ENCODE measurements at places on chromosomes 13 and 19. TPM values are rescaled to one million over a fixed set of nuclear protein-coding genes. Genes with fewer than 3 reads are reported as not detected.

TEX26 gene
- not detected for total RNA-seq

ZNF829 gene
- 0.86 TPM for total RNA-seq

KLK1 gene
- not detected for total RNA-seq

TMPRSS9 gene
- total RNA-seq = 2.5 TPM

ADPRHL1 gene
- total RNA-seq = 0.40 TPM

AZU1 gene
- not detected for total RNA-seq

CCDC194 gene
- total RNA-seq = not detected

TFDP1 gene
- total RNA-seq = 84.2 TPM

ZNF221 gene
- 3.4 TPM for total RNA-seq

IQCN gene
- 0.04 TPM for total RNA-seq

ETV2 gene
- 0.20 TPM for total RNA-seq

- no peak overlapping the region for H3K4me3 ChIP-seq
- H3K27me3 ChIP-seq = no peaks in the 10 kb centered on the region
- peak; percentile 44 for DNase-seq
- H3K4me1 ChIP-seq = no peaks in the 10 kb centered on the region
- H3K36me3 ChIP-seq = no peaks in the 10 kb centered on the region
- no peak overlapping the region for H3K27ac ChIP-seq
These were observed 548.2 kb downstream of the GPC5 start for GRCh38 chr13:91946498-91947070.

DNA sequence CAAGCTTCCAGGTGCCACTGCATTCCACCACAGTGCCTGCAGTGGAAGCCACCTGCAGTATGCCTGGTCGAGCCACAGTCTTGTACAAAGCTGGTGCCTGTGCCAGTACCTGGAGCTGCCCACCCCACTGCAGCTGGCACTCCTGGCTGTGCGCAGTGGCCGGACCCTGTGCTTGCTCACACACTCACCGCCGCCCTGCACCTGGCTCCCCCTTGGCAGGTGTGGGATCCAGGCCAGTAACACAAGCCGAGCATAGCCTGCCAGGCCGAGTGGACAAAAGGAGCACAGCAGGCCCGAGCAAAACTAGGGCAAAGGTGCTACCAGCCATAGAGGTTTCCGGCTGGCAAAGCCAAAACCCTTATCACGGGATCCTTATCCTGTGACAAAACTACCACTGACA lies 18.5 kb downstream of the UGGT2 start:
- no peaks in the 10 kb centered on the region for H3K4me1 ChIP-seq
- 0 out of 3 replicates have a peak, but pooled peaks cover 2% of the 10 kb centered on the region for H3K36me3 ChIP-seq
- no peak overlapping the region for H3K4me3 ChIP-seq
- no peaks in the 10 kb centered on the region for H3K27me3 ChIP-seq
- H3K27ac ChIP-seq = no peak overlapping the region

- H3K27me3 ChIP-seq = no peaks in the 10 kb centered on the region
- H3K4me3 ChIP-seq = no peak overlapping the region
- no peaks in the 10 kb centered on the region for H3K4me1 ChIP-seq
- DNase-seq = no peak
- no peak overlapping the region for H3K27ac ChIP-seq
- no peaks in the 10 kb centered on the region for H3K36me3 ChIP-seq
These were observed 91.0 kb downstream of the NHLRC3 start for GRCh38 chr13:39129213-39129612.

GRCh38 chr13:68368922-68369321 lies 1138.8 kb upstream of the PCDH9 start:
- peaks cover 22% of the 10 kb centered on the region for H3K4me1 ChIP-seq
- H3K4me3 ChIP-seq = no peak overlapping the region
- no peaks in the 10 kb centered on the region for H3K36me3 ChIP-seq
- no peaks in the 10 kb centered on the region for H3K27me3 ChIP-seq
- DNase-seq = no peak
- no peak overlapping the region for H3K27ac ChIP-seq

DNA sequence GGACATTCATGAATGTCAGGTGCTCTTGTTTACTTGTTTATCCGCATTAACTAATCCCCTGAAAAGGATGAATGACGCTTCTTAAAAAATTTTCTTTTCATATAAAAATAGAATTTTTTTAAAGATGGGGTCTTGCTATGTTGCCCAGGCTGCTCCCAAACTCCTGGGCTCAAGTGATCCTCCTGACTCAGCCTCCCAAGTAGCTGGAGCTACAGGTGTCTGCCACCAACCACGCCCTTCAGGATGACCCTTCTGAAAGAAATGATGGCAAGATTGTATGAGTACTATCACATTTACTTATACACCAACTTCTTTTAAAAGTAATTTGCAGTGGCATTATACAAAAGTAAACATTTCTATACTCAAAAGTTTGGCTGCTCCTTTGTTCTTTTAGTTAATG lies 6.2 kb upstream of the EBPL start:
- H3K4me1 ChIP-seq = no peaks in the 10 kb centered on the region
- peaks cover 3% of the 10 kb centered on the region for H3K36me3 ChIP-seq
- H3K27me3 ChIP-seq = no peaks in the 10 kb centered on the region
- no peak overlapping the region for H3K27ac ChIP-seq
- no peak for DNase-seq
- H3K4me3 ChIP-seq = no peak overlapping the region

DNA sequence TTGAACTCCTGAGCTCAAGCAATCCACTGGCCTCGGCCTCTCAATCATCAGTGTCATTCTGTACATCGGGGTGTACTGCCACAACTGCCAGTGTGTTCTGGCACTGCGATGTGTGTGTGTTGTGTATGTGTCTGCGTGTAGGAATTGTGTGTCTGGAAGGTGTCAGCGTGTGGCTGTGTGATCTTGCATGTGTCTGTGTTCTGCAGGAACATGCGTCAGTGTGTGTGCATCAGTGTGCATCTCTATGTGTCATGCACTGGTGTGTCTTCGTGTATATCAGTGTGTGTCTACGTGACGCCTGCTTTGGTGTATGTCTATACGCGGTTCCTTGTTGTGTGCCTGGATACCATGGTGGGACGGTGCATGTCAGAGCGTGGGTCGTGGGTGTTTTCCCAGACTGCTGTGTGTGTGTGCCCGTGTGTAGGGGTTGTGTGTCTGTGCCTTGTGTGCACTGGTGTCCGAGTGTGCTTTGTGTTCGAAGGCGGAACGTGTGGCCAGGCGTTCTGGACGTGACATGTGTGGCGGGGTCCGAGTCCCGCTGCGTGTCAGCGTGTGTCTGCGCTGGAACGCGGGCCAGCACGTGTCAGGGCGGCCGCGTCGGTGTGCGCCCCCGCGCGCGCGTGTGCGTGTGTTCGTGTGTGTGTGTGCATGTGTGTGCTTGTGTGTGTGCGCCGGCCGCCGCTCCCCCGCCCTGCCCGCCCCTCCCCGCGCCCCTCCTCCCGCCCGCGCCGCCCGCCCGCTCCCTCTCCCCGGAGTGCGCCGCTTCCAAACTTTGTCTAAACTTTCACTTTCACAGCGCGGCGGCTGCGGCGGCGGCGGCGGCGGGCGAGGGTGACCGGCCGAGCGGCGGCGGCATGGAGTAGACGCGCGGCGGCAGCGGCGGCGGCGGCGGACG lies at the start of gene NFIX:
Gene NFIX, plus strand, starts transcription at position 775 of the 895 bp plus-strand sequence. CDS start 363 bp downstream, outside the sequence.
- peak within 1 kb of the TSS; percentile 58 for H3K27ac ChIP-seq
- H3K4me3 ChIP-seq = peak within 1 kb of the TSS; percentile 79
- DNase-seq = peak; percentile 24
- no peaks in the 10 kb centered on the region for H3K27me3 ChIP-seq
- H3K36me3 ChIP-seq = peaks cover 10% of the 10 kb centered on the region

GRCh38 chr19:5356918-5357317 lies 16.3 kb upstream of the PTPRS start:
- peaks cover 24% of the 10 kb centered on the region for H3K4me1 ChIP-seq
- H3K27ac ChIP-seq = no peak overlapping the region
- no peak overlapping the region for H3K4me3 ChIP-seq

GRCh38 chr19:2226840-2227360 lies 9.2 kb downstream of the PLEKHJ1 start:
- no peak overlapping the region for H3K4me3 ChIP-seq
- DNase-seq = no peak
- H3K27ac ChIP-seq = no peak overlapping the region
- no peaks in the 10 kb centered on the region for H3K27me3 ChIP-seq
- H3K4me1 ChIP-seq = no peaks in the 10 kb centered on the region
- H3K36me3 ChIP-seq = peaks cover 55% of the 10 kb centered on the region

GRCh38 chr13:51632591-51633362 lies 48.5 kb downstream of the WDFY2 start:
- H3K27me3 ChIP-seq = no peaks in the 10 kb centered on the region
- H3K36me3 ChIP-seq = no peaks in the 10 kb centered on the region
- H3K27ac ChIP-seq = peak overlapping the region; percentile 62
- H3K4me3 ChIP-seq = peak overlapping the region; percentile 34

GRCh38 chr19:47839913-47840312 lies 18.2 kb downstream of the CRX start:
- no peaks in the 10 kb centered on the region for H3K4me1 ChIP-seq
- H3K36me3 ChIP-seq = no peaks in the 10 kb centered on the region
- H3K27ac ChIP-seq = no peak overlapping the region
- no peak for DNase-seq
- no peak overlapping the region for H3K4me3 ChIP-seq
- H3K27me3 ChIP-seq = peaks cover 22% of the 10 kb centered on the region

GRCh38 chr13:84574851-84575250 lies 692.6 kb upstream of the SLITRK1 start:
- H3K27me3 ChIP-seq = no peaks in the 10 kb centered on the region
- no peaks in the 10 kb centered on the region for H3K36me3 ChIP-seq
- no peak for DNase-seq
- H3K27ac ChIP-seq = no peak overlapping the region
- H3K4me1 ChIP-seq = no peaks in the 10 kb centered on the region
- no peak overlapping the region for H3K4me3 ChIP-seq

DNA sequence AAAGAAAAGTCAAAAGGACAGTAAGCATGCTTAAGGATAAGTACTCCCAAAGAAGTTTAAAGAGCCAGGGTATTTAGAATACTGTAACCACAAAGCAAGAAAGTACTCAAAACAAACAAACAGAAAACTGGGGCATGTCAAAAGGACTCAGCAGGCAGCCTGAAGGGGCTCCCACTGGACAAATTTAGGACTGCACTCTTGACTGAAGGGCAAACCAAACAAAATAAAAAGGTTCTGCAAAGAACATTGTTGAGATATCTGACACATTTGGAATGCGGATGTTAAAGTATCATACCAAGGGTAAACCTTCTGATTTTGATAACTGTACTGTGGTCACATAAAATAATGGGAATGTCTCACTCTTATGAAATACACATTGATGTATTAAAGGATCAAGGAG lies 157.4 kb downstream of the TNFSF13B start:
- H3K36me3 ChIP-seq = no peaks in the 10 kb centered on the region
- H3K4me1 ChIP-seq = no peaks in the 10 kb centered on the region
- H3K4me3 ChIP-seq = no peak overlapping the region
- no peaks in the 10 kb centered on the region for H3K27me3 ChIP-seq
- no peak overlapping the region for H3K27ac ChIP-seq

DNA sequence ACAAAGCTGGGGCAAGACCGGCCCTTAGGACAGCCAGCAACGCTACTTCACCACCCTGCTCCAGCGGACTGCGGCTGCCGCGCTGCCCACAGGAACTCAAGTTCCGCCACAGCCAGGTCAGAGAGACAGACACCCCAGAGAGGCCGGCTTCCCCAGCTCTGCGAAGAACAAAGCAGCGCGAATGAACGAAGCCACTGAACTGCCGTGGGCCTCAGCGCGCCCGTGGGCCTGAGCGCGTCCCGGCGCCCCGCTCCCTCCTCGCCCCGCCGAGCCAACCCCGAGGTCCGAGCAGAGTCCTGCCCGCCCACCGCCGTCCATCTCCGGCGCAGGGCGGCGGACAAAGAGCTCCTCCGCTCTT lies 158.4 kb downstream of the RNF17 start:
- H3K4me1 ChIP-seq = peaks cover 44% of the 10 kb centered on the region
- DNase-seq = peak; percentile 8
- peak overlapping the region; percentile 79 for H3K27ac ChIP-seq
- no peaks in the 10 kb centered on the region for H3K36me3 ChIP-seq
- H3K27me3 ChIP-seq = no peaks in the 10 kb centered on the region

DNA sequence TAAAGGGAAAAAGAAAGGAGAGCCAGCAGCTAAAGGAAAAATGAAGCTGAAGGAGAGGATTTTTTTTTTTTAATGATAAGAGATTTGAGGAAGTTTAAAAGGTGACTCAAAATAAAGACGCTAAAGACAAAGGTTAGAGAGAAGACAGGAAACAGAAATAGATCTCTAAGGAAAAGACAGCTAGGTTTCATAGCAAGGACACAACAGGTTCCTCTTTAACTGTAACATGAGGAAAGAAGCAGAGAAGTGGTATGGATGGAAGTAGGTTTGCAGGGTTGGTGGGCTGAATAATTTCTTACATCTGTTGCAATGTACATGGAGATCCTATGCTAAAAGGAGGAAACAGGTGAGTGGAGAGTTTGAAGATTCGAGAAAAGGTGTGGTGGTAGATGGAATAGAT lies 107.5 kb downstream of the MYCBP2 start:
- no peak overlapping the region for H3K4me3 ChIP-seq
- no peak overlapping the region for H3K27ac ChIP-seq
- H3K4me1 ChIP-seq = no peaks in the 10 kb centered on the region
- H3K27me3 ChIP-seq = no peaks in the 10 kb centered on the region
- H3K36me3 ChIP-seq = peaks cover 5% of the 10 kb centered on the region
- DNase-seq = no peak

DNA sequence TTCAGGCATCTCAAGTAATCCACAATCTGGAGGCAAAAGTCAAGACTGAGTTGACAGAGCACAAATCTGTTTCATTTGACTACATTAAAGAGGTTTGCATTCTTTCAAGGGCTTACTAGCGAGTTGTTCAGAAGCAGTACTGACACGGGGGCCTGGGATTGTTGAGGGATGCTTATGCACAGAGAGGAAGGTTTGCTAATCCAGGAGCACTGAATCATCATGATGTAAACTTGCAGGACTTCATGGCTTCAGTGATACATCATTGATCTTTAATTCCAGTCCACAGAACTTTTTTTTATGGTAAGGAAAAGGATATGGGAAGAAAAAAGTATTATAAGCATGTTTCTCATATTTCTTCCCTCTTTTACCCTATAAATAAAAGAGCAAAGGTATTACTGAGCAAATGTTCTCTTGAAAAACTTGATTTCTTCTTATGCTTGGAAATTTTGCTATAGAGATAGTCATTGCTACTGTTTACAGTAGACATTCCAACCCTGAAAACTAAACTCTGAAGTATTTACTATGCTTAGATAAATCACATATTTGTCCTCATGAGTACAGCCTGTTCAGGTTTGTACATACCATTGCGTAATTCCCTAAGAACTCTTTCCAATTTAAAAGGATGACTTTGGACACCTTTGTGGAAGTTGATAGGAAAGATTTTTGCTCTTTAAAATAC lies 65.8 kb upstream of the KPNA3 start:
- no peaks in the 10 kb centered on the region for H3K36me3 ChIP-seq
- no peaks in the 10 kb centered on the region for H3K27me3 ChIP-seq
- H3K27ac ChIP-seq = peak overlapping the region; percentile 81
- peak; percentile 95 for DNase-seq

DNA sequence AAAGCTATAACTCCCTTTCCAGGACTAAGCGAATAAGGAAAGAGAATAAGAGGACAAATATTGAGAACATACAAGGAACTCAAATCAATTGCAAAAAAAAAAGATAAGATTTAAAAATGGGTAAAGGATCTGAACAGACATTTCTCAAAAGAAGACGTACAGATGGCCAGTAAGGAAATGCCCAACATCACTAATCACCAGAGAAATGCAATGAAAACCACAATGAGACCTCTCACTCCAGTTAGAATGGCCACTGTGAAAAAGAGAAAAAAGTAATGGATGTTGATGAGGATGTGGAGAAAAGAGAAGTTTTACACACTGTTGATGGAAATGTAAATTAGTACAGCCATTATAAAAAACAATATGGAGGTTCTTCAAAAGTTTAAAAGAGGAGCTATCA lies 63.8 kb downstream of the VWA8 start:
- no peak overlapping the region for H3K4me3 ChIP-seq
- no peak for DNase-seq
- no peak overlapping the region for H3K27ac ChIP-seq

- no peak overlapping the region for H3K27ac ChIP-seq
- H3K4me3 ChIP-seq = no peak overlapping the region
- no peak for DNase-seq
- peaks cover 1% of the 10 kb centered on the region for H3K27me3 ChIP-seq
- H3K36me3 ChIP-seq = no peaks in the 10 kb centered on the region
- no peaks in the 10 kb centered on the region for H3K4me1 ChIP-seq
These were observed 12.1 kb upstream of the MYCBP2 start for GRCh38 chr13:77338961-77339401.
